ENCODE measurements at places on chromosomes 4 and X.

GRCh38 chr4:20529691-20530090 lies 170.6 kb upstream of the PACRGL start:
- no peak for DNase-seq

DNA sequence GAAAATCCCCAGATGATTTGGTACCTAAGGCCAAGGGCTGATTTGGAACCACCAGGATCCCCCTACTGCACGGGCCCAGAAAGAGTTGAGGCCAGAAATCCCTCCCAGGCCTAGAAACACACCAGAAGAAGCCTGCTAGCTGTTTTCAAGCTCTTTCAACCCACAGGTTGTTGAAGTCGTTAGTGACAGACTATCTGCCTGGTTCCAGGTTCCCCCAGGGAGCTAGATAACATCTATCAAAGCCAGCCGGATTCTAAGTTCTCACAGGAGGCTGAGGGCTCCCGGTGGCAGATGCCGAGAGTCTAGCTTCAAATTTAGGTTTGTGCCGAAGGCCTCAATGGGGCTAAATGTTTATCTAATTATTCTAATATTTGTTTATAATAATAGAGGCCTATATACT lies 132.0 kb upstream of the ATP6AP2 start:
- DNase-seq: no peak

DNA sequence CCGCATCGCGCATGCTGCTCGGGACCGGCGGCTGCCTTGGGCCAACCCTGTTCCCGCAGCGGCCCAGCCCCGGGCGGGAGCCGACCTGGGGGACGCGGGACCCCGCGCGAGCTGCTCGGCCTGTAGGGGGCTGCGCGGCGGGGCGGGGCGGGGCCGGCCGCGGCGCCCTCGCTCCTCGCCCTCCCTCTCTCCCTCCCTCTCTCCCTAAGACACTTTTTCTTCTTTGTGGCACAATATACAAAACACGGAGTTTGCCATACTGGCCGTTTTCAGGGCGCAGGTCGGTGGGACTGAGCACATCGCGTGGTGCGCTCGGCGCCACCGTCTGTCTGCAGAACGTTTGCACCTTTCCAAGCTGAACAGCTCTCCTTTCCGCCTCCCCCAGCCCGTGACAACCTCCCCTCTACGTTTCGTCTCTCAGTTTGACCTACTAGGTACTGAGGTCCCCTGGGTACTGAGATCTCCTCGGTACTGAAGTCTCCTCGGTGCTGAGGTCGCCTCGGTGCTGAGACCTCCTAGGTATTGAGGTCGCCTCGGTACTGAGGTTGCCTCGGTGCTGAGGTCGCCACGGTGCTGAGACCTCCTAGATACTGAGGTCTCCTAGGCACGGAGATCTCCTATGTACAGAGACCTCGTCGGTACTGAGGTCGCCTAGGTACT lies 261.1 kb upstream of the PLCXD1 start:
- no peak for DNase-seq

GRCh38 chr4:81648576-81649275 lies 177.0 kb upstream of the RASGEF1B start:
- DNase-seq: no peak

GRCh38 chrX:27583976-27584375 lies 6.2 kb upstream of the DCAF8L2 start:
- no peak for DNase-seq

- no peak for DNase-seq
Observed at GRCh38 chrX:106397788-106398538, 213.8 kb upstream of the RADX start.

DNA sequence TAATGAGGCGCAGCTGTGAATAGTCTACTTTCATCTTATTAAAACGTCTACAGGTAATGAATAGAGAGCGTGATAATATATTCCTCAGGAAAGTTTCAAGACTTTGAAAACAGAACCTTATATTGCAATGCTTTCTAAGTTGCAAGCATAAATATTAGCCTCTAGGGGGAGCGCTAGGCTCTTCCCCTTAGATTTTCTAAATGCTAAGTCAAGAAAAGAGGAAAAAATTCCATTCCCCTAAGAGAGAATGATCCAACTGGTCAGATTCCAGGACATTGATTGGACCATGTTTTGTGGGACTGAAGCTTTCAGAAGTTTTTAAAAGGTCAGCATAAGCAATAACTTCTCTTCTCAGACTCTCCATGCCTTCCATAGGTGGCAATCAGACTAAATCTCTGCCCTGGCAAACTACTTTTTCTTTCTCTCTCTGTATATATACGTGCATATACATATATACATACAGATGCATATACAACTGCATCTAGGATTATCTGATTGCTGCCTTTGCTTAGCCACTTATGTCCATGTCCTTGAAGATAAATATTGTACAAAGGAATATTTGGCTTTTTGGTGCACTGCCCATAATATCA lies 492.9 kb downstream of the INPP4B start:
- no peak for DNase-seq

- no peak for DNase-seq
Observed at GRCh38 chrX:29136904-29137303, 549.7 kb downstream of the IL1RAPL1 start.

- DNase-seq: no peak
Observed at GRCh38 chr4:173504181-173504503, 25.9 kb downstream of the HAND2 start.

DNA sequence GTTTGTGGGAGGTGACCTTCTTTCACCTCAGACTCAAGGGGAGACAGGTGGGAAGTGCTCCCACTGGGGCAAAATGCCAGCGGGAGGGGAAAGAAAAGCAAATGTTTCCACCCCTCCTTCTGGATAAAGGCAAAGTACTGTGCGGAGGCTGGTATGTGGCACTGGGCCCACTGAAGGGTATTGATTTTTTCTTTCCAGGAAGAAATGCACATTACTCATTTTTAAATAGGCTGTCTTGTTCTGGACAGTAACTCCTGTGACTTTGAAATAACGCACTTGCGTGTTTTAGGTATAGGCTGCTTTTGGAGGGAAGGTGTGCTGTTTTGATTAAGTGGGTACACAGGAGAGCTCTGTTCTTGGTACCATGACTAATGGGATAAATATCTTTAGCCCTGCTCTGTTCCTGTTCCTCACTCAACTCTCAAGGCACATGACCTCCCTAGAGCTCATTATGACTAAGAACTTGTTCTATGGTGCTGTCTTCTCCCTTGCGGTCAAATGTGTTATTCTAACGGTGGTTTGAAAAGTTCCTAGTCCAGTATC lies 40.7 kb upstream of the MBTPS2 start:
- DNase-seq: no peak

DNA sequence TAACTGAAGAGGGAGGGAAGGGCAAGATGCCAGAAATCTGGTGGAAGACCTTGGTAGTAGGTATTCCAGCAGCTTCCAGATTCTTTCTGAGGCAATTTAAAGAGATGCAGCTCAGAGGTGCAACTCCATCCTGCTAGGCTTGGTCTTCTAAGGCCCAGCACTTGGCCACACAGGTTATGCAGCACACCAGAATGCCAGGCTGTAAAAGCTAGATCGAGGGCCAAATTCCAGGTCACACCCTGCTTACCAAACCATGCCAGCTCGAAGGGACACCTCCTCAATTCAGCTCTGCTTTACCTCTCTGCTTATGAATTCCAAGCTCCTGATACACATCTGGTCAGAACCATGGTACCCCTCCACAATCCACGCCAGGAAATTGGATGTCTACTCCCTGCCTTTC lies 19.8 kb upstream of the ATXN3L start:
- DNase-seq: no peak

DNA sequence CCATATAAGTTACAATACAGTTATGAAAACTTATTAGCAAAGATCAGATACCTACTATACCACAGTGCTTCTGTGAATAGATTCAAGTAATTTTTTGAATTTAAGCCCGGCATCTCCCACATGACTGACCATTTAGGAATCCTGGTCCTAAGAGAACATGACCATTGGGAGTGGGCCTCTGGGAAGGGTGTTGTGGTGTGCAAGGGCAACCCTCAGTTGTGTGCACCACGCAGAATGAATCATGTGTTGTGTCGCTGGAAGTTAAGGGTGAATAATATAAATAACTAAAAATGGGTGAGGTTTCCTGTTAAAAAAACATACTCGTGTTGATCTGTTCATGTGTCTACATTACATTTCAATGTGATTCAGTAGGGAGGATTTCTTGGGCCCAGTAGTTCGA lies 15.5 kb downstream of the CPE start:
- no peak for DNase-seq

DNA sequence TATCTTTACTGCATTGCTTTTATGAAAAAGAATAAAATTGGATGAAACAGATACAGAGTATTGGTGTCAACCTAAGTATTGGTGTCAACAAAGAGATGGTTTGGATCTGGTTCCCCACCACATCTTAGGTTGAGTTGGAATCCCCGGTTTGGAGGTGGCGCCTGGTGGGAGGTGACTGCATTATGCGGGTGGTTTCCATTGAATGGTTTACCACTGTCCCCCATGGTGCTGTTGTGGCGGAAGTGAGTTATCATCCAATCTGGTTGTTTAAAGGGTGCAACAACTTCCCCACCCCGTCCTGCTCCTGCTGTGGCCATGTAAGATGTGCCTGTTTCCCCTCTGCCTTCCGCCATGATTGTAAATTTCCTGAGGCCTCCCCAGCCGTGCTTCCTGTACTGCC lies 52.8 kb upstream of the CD99 start:
- no peak for DNase-seq

GRCh38 chr4:128060121-128060698 lies 902 bp upstream of the LARP1B start:
- DNase-seq: no peak

DNA sequence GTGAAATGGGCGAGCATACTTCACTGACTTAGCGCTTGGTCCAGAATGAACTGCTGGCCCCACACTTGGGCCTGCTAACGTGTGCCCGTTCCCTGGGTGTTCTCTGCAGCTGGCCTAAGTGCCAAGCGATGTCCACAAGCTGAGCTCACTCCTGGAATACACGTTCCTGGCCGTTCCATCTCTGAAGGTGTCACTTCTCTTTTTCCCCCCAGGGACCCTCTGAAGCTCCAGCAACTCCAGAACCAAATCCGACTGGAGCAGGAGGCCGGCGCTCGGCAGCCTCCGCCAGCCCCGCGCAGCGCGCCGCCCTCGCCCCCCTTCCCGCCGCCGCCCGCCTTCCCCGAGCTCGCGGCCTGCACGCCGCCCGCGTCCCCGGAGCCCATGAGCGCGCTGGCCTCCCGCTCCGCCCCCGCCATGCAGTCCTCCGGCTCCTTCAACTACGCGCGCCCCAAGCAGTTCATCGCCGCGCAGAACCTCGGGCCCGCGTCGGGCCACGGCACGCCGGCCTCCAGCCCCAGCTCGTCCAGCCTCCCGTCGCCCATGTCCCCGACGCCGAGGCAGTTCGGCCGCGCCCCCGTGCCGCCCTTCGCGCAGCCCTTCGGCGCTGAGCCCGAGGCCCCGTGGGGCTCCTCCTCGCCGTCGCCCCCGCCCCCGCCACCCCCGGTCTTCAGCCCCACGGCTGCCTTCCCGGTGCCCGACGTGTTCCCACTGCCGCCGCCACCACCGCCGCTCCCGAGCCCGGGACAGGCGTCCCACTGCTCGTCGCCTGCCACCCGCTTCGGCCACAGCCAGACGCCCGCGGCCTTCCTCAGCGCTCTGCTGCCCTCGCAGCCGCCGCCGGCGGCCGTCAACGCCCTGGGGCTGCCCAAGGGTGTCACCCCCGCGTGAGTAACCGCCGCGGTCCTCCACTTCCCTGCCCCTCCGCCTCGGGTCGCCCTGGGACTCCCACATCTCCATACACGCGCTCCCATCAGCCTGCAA lies 132.3 kb downstream of the CBR4 start:
- no peak for DNase-seq

DNA sequence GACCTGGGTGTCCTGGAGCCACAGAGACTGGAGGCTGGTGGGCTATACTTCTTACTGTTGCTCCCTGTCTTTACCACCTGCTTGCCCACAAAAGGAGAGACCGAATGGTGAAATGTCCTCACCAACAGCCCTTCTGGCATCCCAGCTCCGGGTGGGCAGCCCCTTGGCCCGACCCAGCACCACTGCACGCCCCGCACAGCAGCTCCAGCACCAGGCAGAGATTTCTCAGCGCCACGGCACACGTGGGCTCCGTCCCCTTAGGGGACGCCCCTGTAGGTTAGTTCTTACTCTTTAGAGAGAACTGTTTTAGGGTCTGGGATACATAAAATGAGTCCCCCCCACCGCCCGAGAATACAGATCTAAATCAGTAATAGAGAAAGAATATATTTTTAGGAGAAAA lies 158.4 kb upstream of the MAB21L2 start:
- DNase-seq: no peak

GRCh38 chr4:164800786-164801185 lies 46.9 kb downstream of the SMIM31 start:
- DNase-seq: no peak

DNA sequence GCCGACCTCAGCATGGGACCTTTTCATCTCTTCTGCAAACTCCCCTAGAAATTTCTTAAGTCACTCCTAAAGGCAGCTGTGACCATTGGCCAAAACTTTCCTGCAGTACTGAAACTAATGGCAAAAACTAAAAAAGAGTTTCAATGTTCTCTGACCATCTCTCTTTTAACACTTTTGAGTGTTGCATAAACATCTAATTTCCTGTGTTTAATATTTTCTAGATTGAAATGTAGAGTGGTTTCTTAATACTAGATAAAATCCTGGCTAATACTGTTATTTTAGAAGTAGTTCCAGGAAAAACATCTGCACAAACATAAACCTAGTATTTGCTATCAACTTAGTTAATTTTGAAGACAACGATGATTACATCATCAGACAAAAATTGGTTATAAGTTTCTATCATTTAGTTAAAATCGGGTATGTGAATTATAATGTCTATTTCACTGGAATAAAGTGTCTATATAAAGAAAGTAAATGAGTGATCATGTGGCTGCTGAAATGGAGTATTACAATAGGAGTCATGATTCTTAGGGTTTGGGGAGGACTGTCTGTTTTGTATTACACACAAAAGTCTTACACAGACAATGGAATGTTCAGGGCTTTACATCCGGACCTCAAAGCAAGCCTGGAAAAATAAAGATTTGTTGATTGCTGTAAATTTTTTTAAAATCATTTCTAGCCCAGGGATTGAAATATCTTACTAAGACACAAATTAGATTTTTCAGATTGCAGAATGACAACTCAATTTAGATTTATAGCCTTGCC lies 1323.4 kb downstream of the C4orf33 start:
- DNase-seq: no peak

DNA sequence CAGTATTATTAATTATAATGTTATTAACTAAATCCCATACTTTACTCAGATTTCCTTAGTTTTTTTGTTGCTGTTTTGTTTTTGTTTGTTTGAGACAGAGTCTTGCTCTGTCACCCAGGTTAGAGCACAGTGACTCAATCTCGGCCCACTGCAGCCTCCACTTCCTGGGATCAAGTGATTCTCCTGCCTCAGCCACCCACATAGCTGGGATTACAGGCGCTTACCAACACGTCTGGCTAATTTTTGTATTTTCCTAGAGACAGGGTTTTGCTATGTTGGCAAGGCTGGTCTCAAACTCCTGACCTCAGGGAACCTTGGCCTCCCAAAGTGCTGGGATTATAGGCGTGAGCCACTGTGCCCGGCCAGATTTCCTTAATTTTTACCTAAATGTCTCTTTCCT lies 72.2 kb downstream of the ANAPC4 start:
- no peak for DNase-seq

GRCh38 chrX:65689377-65689776 lies 21.9 kb downstream of the MSN start:
- DNase-seq: no peak
